ENCODE measurements at places on chromosomes 3 and 15. TPM values are rescaled to one million over a fixed set of nuclear protein-coding genes. Genes with fewer than 3 reads are reported as not detected.

Gene TNFSF10
- 8.3 TPM for total RNA-seq

Gene HTR3E
- not detected for total RNA-seq

Gene PODXL2
- 4.8 TPM for total RNA-seq

Gene SCN11A
- total RNA-seq: 0.05 TPM

Gene SEMA5B
- not detected for total RNA-seq

Gene ARRDC4
- total RNA-seq: 2.0 TPM

Gene TMEM115
- total RNA-seq: 16.7 TPM

- no peak for DNase-seq
Observed at GRCh38 chr15:40511472-40512133, 40.8 kb downstream of the CHST14 start.

DNA sequence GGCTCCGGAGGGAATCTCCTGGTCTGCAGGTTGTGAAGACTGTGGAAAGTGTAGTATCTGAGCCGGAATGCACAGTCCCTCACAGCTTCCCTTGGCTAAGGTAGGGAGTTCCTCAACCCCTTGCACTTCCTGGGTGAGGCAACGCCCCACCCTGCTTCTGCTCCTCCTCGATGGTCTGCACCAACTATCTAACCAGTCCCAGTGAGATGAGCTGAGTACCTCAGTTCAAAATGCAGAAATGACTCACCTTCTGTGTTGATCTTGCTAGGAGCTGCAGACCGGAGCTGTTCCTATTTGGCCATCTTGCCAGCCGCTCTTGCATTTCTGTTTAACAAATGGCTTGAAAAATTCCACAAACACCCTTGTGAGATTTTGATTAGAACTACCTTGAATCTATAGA lies 156.1 kb downstream of the STXBP5L start:
- DNase-seq: no peak

- no peak for DNase-seq
Observed at GRCh38 chr3:110995461-110996231, 76.0 kb upstream of the NECTIN3 start.

GRCh38 chr15:47523681-47524475 lies 193.4 kb upstream of the SEMA6D start:
- no peak for DNase-seq

- DNase-seq: no peak
Observed at GRCh38 chr3:65919826-65920225, 118.9 kb downstream of the MAGI1 start.

DNA sequence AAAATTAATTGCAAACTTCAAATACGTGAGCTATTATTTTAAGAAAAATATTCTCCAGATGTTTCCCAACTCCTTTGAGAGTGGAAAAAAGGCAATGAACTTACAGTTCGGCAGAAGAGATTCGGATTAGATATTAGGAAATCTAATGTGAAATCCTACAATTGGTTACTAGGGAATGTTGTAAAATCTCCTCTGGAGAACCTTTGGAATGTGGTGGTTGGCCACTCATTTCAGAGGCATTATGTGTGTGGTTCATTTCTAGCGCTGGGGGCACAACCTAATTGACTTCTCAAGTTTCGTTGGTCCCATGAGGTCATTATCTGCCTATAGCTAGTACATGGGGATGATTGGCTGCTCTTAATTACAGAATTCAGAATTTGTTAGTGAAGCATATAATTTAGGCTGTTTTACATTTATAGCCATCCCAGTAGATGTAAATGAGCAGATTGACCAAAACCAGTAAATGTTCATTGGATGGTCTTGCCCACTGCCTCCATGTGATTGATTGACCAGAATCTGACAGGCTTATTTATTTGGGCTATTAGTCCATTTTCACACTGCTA lies 34.6 kb upstream of the CMSS1 start:
- no peak for DNase-seq

GRCh38 chr15:78425643-78426042 lies 12.4 kb upstream of the IREB2 start:
- DNase-seq: no peak

DNA sequence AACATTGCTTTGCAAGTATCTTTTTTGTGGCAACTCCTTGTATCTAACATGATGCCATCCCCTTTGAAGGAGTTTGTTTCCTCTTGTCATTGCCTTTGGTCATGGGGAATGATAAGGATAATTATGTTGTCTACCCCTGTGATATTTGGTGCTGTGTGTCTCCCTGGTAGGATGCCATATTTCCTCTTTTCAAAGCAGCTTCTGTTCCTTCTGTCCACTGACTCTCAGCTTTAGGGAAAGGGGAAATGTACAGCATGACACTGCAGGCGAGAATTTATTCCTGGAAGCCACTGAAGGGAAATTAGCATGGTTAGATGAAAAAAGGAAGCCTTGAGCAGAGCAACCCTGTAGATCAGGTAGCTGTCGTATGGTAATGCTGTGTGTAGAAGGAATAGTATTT lies 576.7 kb downstream of the CADM2 start:
- DNase-seq: no peak

DNA sequence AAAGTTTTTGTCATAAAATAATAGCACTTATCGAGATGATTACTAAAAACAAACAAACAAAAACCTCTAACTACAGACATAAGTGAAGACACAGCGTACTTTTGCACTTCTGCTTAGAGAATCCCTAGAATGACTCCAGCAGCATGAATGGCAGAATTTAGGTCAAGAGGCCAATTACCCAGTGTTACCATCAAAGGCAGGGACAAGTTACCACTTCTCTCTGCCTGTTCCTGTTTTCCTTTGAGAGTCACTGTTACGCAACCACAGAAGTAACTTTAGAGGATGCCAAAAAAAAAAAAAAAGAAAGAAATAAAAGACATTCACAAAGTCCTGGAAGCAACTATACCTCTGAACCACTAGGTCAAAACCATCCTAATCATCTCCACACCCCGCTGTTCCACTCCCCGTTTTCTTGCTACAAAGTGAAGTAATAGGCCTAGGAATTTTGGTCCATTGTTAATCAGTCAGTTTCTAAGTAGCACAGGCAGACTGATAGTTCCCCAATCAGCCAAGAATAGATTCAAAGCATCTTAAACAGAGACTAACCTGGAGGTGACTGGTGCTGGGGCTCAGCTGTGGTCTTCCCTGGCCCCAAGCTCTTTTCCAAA lies 41.9 kb downstream of the FMN1 start:
- no peak for DNase-seq

DNA sequence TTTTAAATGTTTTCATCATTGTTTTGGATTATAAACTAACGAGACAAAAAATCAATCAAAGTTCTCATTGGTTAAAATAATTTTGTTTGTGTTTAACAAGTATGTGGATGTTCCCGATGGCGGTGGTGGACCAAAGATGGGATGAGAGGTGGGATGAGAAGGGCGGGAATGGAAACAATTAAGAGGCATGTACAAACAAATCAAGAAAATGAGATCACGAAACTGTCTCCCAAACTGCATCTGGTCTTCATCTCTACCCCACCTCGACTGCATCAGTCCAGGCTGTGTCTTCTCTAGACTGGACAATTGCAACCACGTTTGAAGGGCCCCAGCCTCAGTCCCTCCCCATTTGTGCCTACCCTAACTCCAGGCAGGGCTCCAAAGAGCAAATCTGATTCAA lies 56.1 kb downstream of the SLC12A8 start:
- no peak for DNase-seq

All from T-helper 17 cell (primary cell).